GM23248 (cell line): ENCODE measurements at places on chromosomes 2 and 18. TPM values are rescaled to one million over a fixed set of nuclear protein-coding genes. Genes with fewer than 3 reads are reported as not detected.

Gene ALPG
- not detected in 2 replicates for polyA plus RNA-seq

Gene CD302
- polyA plus RNA-seq, result 9.9 and 10.5 TPM in 2 replicates

Gene GKN2
- polyA plus RNA-seq, result not detected in 2 replicates

Gene ELP2
- 57.6 and 63.6 TPM in 2 replicates for polyA plus RNA-seq

Gene RGPD3
- 0.06 and 0.08 TPM in 2 replicates for polyA plus RNA-seq

Gene CIB4
- polyA plus RNA-seq, result not detected in 2 replicates

Gene QPCT
- 48.5 and 51.4 TPM in 2 replicates for polyA plus RNA-seq

Gene TIGD1
- polyA plus RNA-seq, result 3.2 and 3.6 TPM in 2 replicates

Gene ARL6IP6
- 30.2 and 33.6 TPM in 2 replicates for polyA plus RNA-seq

Gene PARD3B
- polyA plus RNA-seq, result 2.5 and 3.3 TPM in 2 replicates

Gene FER1L5
- 0.05 and 0.08 TPM in 2 replicates for polyA plus RNA-seq

Gene CPO
- polyA plus RNA-seq, result 0.20 TPM in 1 of 2 replicates, not detected in the other
